ENCODE measurements at places on chromosomes 7 and 10.

- ATAC-seq: no peak
Measured at GRCh38 chr7:119935418-119936025, 337.5 kb upstream of the KCND2 start.

- ATAC-seq: no peak
Measured at GRCh38 chr7:94368371-94368791, 26.3 kb upstream of the COL1A2 start.

DNA sequence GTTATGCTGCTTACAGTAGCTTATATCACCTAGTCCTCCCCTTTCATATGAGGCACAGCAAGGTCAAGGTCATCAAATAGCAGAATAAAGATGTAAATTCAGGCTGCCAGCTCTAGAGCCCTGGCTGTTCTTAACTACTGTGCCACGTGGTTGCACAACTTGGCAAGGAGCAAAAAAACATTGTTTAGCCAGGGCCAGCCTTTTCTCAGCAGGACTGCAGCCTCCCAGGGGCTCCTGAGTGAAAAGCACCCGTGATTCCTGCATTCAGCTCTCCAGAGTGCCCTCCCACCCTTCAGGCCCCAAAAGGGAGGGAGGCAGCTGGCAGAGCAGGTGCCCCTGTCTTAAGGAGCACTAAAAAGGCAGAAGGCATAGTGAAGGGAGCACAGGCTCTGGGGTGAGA is 31.8 kb upstream of the TM9SF3 start:
- ATAC-seq: no peak

DNA sequence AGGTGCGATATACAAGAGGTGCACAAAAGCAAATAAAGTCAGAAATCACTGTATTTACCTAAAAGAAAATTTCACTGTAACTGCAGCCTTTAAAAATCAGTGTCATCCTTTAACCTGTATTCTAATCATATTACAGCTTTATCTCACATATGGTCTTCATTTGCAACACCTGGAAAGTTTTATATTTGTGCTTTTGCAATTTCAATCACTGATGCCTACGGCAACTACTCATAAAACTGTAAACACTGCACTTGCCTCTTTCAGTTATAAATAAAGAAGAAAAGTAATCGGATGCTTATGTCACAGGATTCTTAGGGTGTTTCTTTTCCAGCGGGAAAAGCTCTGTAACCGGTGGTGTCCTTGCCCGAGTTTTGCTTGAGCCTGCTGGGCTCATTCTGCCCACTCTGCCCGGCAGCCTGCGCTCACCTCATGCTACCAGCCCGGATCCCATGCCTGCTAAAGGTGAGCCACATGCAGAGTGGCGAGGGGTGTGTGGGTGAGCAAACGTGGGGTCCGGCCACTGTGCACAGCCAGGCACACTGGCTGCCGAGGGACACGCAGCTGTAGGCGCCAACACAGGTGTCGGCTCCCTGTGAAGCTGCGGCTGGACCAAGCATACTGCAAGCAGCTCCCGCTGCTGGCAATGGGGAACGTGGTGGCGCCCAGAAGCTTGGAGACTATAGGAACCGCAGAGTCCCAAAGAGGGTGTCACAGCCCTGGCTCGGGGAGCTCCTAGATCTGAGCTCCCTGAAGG is 56.3 kb upstream of the ABCB5 start:
- ATAC-seq: peak; percentile 51

- ATAC-seq: no peak
Measured at GRCh38 chr7:26685606-26686005, 178.8 kb downstream of the SKAP2 start.

DNA sequence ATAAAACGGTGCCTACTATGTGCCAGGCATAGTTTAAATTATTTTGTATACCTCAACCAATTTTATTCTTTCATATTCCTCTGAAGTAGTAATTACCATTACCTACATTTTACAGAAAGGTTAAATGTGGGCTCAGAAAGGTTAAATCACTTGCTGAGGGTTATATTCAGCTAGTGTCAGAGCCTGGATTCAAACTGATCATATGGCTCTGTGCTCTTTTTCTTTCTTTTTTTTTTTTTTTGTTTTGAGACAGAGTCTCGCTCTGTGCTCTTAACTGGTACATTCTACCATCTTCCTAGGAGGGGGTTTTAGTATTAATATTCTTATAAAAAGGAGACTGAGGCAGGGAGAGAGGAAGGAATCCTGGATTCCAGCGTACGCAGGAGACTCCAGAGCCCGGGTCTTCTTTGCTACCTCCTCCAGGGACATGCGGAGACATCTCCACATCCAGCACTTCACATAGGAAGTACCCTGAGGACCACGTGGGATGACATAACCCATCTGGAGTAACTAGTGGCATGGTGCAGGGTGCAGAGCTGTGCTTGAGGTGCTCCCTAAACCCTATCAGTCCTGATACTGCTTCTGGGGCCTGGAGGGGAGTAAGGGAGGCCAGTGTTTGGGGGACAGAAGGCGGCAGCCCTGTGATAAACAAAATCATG is 29.6 kb upstream of the ATXN7L1 start:
- no peak for ATAC-seq

DNA sequence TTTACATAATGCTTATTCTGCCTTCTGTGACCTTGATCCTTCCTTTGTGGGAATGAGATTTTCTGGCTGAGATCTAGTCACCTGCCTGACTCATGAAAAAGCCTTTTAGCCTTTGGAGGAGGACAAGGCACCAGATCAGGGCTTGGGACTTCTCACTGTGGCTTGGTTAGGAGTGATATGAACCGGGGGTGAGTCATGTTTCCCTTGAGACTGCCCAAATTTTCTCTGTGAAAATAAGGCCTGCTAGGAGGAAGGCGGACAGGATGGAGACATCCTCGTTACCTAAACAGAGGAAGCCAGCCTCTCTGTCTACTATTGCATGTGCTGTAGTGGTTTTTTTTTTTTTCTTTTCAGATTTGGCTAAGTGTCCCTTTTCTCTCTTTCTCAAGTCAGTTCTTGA is 57.8 kb downstream of the EVX1 start:
- no peak for ATAC-seq

DNA sequence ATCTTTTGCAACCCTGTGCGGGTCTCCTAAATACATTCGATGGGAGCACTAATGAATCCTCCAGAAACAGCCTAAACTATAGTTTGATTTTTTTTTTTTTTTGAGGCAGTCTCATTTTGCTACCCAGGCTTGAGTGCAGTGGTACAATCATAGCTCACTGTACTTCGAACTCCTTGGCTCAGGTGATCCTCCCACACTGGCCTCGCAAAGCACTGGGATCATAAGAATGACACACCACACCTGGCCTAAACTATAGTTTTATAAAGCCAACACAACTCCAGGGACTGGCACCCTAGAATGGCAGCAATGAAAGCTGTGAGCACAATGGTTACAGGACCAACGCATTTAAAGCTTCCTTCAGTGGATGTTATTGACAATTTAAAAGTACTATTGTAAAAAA is 14.5 kb upstream of the JMJD1C start:
- no peak for ATAC-seq

DNA sequence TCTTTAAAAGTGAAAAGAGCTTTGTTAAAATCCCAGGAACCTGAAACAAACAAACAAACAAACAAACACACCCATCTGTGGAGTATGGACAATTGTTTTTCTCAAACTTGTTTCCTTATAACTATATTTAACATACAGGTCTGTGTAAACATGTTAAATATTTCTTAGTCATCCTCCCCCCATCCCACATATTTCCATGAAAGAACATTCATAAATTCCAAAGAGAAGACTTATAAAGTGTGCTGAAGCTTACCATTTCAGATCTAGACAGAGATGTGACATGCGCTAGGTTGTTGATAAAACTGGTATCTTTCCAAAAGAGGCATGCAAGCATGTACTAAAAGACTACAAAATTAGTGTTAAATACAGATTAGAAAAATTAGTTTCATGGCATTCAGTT is 6.5 kb downstream of the FKBP14 start:
- no peak for ATAC-seq

DNA sequence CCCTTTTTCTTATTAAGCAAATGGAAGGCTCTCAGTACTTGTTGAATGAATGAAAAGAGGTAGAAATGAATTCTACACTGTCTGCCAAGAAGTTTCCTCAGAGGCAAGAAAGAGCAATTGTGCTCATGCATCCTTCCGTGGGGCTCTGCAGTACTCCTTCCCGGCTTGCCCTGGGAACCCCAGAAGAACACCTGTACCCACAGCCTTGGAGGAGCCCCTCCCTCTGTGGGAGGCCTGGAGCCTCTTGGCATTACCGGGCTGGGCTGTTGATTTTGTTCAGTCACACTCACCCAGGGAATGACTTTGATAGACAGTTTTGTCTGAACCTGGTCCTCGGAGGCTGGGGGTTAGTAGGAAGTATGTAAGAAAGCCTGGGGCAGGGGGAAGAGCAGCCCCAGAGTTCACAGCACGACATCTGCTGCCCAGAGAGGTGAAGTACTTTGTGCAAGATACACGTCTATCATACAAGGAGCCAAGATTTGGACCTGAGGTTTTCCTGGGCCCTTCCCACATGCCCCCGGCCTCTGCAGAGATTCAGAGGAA is 134.8 kb upstream of the GDF10 start:
- ATAC-seq: peak; percentile 65

DNA sequence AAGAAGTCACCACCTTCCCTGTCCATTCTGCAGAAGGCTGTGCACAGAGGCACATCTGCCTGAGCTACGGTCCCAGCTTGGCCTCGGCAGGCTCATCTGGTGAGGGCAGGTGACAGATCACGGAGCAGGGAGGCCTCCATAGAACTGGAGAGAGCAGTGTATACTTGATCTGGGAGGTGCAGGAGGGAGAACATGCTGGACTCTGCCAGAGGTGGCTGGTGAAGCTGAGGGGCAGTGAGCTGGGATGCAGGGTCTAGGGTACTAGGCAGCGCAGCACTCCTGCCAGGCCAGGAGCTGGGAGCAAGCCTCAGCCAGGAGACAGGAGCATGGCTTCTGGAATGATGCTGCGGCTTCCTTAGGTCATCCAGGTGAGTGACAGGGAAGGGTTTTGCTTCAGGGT is 553.0 kb downstream of the TCERG1L start:
- ATAC-seq: no peak

- no peak for ATAC-seq
Measured at GRCh38 chr10:30527623-30528428, 93.8 kb downstream of the MAP3K8 start.

DNA sequence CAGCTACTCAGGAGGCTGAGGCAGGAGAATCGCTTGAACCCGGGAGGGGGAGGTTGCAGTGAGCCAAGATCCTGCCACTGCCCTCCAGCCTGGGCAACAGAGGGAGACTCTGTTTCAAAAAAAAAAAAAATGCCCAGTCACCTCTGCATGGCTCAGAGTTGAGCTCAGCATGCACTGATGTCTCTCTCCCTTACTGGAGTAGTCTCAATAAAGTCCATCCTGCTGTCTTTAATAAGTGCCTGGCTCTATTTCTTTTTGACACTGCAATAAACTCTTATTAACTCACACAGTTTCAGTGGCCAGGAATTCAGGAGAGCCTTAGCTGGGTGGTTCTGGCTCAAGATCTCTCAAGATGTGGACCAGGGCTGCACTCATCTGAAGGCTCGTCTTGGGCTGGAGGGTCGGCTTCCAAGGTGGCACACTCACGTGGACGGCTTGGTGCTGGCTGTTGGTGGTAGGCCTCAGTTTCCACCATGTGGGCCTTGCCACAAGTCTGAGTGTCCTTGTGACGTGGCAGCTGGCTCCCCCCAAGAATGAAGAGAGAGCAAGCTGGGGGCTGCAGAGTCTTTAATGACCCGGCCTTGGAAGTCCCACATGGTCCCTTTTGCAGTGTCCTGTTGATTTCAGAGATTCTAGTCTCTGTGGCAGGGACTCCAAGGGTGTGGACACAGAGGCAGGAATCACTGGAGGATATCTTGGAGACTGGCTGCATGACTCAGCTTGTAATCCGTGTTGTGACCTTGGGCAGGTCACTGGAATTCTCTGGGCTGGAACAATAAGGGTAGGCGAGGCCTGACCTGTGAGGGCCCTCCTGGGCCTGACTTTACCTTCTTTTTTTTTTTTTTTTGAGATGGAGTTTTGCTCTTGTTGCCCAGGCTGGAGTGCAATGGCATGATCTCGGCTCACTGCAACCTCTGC is 85.9 kb upstream of the KMT2C start:
- no peak for ATAC-seq

DNA sequence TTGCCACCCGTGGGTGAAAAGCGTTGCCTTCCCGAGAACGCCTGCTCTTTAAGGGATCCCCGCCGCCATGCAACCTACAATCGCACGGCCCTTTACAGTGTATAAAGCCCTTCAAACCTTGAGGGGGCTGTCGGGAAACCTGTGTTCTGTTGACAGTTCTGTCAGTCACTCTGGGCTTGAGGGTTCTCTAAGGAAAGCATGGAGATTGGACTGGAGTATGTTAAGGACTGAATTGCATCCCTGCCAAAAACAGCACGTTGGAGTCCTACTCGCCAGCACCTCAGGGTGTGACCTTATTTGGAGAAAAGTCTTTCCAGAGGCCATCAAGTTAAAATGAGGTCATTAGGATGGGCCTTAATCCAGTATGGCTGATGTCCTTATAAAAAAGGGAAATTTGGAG is 70.6 kb downstream of the PFKFB3 start:
- no peak for ATAC-seq

Data from stimulated activated memory B cell treated with anti-CD40 and anti-IgM and Interleukin-4, amounts not matched to agents 10 μg/mL and 1 μg/mL and 100 μg/mL, for 72 hours (primary cell).